ENCODE measurements at places on chromosomes 16 and 17.

- DNase-seq, result no peak
Observed at GRCh38 chr16:4775005-4775404, 8.0 kb upstream of the ZNF500 start.

DNA sequence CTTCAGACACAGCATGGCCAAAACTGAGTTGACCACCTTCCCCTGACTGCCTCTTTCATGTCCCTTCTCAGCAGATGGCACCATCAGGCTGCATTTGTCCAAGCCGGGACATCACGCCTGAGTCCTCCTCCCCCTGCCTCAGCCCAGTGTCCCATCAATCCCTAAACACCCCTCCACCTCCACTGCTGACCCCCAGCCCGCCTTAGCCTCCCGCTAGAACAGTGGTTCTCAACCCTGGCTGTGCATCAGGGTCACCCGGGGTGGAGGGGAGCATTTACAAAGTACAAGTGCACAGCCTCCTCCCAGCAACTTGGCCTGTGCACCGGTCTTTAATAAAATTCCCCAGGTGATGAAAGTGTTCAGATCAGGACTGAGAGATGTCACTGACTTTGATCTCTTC is 4.0 kb downstream of the C16orf82 start:
- DNase-seq, result no peak

DNA sequence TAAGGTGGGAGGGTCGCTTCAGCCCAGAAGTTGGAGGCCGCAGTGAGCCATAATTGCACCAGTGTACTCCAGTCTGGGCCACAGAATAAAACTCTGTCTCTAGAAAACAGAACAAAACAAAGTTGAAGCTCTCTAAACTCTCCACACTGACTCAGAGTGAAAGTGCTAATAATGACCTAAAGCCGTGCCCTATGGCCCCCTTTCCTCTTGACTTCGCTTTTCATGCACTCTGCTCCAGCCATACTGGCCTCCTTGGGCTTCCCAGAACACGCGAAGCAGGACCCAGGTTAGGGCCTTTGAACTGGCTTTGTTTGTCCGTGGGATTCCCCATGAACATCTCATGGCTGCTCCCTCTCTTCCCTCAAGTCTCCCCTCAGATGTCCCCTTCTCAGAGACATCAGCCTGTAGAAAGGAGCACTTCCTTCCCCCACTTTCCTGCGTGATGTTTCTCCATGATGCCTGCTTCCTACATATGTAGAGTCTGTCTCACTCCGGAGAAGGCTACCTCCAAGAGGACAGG is 18.6 kb upstream of the SPN start:
- DNase-seq, result no peak

- DNase-seq, result no peak
Observed at GRCh38 chr17:67417507-67417906, 40.4 kb downstream of the PITPNC1 start.

GRCh38 chr17:46859996-46860395 is 8.6 kb downstream of the WNT9B start:
- no peak for DNase-seq

- DNase-seq, result no peak
Observed at GRCh38 chr17:36593656-36594316, 2.1 kb downstream of the DHRS11 start.

- no peak for DNase-seq
Observed at GRCh38 chr17:40281663-40282062, 6.0 kb upstream of the CDC6 start.

GRCh38 chr16:86082418-86083030 is 183.6 kb downstream of the IRF8 start:
- no peak for DNase-seq

GRCh38 chr16:3317315-3317999 is 12.2 kb downstream of the ZNF75A start:
- no peak for DNase-seq

DNA sequence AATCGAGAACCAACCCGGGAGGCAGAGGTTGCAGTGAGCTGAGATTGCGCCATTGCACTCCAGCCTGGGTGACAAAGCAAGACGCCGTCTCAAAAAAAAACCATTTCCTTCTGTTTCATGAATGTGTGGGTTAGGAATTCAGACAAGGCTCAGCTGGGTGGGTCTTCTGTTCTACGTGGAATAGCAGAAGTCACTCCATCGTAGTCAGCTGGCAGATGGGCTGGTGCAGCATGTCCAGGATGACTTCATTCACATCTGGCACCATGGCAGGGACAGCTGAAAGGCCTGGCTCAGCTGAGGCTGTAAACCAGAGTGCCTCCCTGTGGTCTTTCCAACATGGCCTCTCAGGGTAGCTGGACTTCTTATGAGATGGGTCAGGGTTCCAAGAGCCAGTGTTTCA is 89.0 kb downstream of the C17orf67 start:
- DNase-seq, result no peak

DNA sequence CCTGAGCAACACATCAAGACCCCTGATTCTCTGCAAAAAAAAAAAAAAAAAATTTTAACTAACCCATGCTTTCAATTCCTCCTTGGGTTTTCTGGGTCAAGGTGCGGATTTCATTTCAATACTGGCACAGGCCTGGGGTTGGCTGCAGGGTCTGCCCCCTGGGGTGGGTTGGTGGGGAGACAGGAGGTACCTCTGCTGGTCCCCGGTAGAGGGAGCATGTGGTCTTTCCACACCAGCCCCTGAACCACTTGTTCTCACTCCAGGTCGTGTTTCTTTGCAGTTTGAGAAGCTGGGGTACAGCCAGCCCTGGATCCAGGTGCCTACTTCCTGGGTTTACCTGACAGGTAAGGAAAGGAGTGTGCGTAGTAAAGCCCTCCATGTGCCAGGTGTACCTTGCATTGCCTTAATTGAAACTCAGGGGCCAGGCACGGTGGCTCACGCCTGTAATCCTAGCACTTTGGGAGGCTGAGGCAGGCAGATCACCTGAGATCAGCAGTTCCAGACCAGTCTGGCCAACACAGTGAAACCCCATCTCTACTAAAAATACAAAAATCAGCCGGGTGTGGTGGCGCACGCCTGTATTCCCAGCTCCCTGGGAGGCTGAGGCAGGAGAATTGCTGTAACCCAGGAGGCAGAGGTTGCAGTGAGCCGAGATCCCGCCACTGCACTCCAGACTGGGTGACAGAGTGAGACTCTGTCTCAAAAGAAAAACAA is 21.8 kb downstream of the SDR42E2 start:
- DNase-seq, result no peak

DNA sequence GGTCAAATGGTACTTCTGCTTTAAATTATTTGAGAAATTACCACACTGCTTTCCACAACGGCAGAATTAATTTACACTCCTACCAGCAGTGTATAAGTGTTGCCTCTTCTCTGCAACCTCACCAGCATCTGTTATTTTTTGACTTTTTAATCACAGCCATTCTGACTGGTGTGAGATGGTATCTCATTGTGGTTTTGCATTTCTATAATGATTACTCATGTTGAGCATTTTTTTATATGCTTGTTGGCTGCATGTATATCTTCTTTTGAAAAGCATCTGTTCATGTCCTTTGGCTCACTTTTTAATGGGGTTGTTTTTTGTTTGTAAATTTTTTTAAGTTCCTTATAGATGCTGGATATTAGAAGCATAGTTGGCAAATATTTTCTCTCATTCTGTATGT is 446.7 kb downstream of the PMP22 start:
- DNase-seq, result no peak

- no peak for DNase-seq
Observed at GRCh38 chr16:66923866-66924265, 1.5 kb downstream of the RRAD start.

DNA sequence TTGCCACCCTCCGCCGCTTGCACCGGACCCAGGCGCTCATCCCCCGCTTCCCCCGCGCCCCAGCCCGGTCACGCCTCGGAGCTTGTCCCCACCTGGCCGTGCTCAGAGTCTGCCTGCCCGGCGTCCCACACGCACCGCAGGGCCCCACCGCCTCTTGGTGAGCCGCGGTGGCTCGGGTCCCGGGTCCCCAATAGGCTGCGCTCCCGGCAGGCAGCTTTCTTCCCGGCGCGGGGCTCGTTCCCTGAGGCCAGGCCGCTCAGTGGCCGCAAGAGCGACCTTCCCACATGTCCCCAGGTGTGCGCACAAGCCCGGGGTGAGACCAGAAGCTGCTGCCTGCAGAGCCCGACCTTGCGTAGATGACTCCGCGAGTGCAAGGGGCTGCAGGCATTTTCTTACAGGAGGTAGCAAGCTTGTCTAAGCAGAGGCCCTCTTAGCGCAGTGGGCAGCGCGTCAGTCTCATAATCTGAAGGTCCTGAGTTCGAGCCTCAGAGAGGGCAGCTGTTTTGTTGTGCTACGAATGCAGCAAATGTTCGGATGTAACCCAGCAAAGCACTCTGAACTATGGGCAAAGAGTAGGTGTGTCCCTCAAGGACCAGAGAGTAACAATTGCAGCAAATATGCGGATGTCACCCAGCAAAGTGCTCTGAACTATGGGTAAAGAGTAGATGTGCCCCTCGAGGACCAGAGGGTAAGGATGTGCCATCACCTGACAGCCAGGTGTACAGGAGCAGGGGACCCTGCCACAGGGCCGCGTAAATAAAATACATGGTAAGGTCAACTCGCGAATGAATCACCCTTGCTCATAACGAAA is 15.6 kb downstream of the TLE7 start:
- DNase-seq, result peak; percentile 17

GRCh38 chr16:56824331-56824730 is 40.7 kb upstream of the SLC12A3 start:
- no peak for DNase-seq

GRCh38 chr17:15092261-15092660 is 172.9 kb downstream of the PMP22 start:
- no peak for DNase-seq

DNA sequence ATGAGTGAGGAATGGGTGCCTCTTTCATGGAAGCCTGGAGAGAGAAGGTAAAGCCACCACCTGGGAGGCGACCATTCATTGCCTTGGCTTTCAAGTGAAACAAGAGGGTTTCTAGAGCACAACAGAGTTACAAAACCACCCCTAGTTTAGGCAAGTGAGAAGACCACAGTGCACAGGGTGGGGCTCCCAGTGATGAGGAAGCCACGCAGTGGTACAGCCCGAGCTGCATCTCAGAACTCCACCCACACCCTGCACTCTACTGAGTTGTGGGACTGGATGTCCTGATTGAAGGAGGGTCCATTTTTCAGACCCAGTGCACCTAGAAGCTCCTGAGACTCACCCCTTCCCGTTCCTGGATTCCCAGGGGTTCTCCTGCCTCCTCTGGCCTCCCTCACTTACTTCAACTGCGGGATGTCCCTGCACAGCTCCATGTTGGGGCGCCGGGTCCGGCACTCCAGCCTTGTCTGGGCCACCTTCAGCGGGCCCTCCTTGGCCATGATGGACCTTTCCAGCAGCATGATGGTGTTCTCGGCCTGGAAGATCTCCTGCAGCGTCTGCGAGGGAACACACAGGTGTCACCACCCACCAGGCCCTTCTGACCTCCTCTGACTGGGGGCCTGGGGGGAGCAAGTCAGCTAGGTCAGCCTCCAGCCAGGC is 55.1 kb upstream of the EMP2 start:
- DNase-seq, result no peak

DNA sequence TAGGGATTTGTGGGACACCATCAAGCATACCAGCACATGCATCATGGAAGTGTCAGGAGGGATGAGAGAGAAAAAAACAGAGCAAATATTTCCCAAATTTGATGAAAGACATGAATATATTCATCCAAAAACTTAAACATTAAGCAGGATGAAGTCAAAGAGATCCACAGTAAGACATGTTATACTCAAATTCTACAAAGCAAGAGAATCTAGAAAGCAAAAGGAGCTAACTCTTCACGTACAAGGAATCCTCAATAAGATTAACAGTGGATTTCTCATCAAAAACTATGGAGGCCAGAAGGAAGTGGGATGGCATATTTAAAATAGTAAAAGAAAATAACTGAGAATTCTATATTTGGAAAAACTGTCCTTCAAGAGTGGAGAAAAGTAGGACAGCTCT is 374.8 kb downstream of the ZFHX3 start:
- no peak for DNase-seq

DNA sequence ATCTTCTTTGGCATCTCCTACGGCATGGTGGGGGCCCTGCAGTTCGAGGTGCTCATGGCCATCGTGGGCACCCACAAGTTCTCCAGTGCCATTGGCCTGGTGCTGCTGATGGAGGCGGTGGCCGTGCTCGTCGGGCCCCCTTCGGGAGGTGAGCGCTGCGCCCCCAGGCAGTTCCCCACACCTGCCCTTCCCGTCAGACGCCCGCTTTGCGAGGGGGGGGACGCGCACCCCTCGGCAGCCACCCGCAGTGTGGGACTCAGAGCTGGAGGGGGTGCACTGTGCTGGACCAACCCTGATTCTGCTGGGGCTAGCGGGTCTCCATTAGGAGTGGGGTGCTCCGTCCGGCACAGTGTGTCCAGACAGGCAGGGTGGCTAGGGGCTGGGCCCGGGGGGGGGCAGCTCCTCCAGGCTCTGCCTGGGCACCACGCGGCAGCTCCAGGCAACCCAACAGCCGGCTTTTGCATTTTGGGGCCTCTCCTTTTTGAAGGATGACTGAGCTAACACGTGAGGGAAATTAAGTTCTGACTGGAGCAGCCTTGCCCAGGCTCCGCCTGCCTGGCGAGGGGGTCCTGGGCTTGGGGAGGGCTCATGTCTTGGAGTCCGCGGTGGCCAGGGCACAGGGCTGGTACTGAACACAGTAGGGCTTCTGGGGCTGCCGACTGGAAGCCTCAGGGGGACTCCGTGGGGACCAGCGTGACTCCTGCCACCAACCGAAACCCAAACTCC is 9.1 kb downstream of the SLC16A3 start:
- DNase-seq, result no peak

- DNase-seq, result no peak
Observed at GRCh38 chr17:37024181-37024637, 75.5 kb downstream of the AATF start.

- DNase-seq, result no peak
Observed at GRCh38 chr16:5463820-5464219, 366.2 kb upstream of the EEF2KMT start.

GRCh38 chr16:23491490-23492391 is 18.6 kb downstream of the GGA2 start:
- DNase-seq, result no peak

- DNase-seq, result no peak
Observed at GRCh38 chr17:2580151-2580550, 13.3 kb upstream of the PAFAH1B1 start.

- DNase-seq, result no peak
Observed at GRCh38 chr16:9545522-9546437, 454.3 kb downstream of the HAPSTR1 start.

DNA sequence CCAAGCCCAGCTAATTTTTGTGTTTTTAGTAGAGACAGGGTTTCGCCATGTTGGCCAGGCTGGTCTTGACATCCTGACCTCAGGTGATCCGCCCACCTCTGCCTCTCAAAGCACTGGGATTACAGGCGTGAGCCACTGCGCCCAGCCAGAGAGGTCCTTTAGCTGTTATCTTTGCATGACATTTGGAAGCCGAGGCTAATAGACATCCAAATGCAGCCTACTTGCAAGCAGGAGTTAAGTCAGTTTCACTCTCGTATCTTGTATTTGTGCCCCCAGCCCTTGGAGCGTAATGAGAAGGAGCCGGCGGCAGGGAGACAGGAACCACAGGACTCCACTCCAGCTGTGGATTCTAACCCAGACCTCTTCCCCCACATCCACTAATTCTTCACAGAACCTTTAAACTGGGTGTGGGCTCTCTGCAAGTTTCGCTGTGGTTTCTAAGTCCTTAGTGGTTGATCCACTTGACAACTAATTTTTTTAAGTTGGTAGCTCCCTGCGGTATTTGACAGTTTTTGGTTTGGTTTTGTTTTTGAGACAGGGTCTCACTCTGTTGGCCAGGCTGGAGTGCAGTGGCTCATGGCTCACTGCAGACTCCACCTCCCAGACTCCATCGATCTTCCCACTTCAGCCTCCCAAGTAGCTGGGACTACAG is 3.1 kb upstream of the CYTH1 start:
- no peak for DNase-seq
